ENCODE measurements at places on chromosomes 5 and 9.

DNA sequence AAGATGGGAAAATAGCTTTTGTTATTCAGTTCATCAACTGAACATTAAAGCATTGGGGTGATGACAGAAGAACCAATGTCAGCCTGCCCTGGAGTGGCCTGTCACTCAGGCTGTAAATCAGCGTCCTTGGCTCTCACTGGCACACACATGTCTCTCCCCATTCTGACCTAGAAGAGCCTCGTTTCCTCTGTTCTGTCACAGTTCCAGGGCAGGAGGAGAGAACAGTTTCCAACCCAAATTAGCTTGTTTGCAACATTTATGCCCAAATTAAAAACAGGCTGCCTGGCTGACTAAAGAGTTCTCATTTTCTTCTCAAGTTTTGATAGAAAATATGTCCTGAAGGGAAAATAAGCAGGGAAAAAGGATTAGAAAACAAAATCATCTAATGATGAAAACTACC, 520.1 kb downstream of the CHSY3 start:
- no peak for DNase-seq

DNA sequence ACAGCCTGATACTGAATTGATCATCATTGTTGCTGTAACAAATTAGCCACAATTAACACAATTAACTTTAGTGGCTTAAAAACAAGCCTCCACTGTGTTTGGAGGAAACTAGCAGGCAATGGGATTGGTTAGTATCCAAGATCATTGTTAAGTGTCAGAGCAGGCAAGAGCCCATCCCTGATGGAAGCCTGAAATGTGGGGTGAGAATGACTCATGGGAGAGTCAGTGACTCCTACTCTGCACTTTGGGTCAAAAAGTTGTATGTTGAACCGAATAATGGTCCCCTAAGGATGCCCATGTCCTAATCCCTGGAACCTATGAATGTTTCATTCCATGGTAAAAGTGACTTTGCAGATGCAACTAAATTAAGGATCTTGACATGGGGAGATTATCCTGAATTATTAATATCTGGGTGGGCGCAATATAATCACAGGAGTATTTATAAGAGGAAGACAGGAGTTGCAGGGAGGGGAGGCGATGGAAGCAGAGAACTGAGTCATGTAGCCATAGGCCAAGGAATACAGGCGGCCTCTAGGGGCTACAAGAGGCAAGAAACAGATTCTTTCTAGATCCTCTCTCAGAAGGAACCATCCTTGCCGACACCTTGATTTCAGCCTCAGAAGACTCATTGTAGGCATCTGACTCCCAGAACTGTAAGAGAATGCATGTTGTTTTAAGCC, 28.8 kb downstream of the ALG2 start:
- peak; percentile 25 for DNase-seq

DNA sequence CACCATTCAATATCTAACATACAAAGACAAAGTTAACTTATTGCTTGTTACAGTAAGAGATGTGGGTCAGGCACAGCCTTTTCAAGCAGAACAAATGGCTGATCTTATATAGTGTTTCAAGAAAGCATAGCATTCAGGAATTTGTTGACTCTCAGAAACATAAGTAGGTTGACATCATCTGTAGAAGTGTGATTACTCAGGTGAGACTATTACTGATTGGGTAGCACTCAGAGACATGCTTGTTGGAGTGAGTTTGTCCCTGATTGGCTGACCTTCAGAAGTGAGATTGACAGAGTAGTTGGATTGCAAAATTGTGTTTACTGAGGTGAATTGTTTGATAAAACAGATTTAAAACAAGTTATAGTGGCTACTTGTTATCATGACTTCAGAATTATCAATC, 30.7 kb upstream of the TNPO1 start:
- no peak for DNase-seq

DNA sequence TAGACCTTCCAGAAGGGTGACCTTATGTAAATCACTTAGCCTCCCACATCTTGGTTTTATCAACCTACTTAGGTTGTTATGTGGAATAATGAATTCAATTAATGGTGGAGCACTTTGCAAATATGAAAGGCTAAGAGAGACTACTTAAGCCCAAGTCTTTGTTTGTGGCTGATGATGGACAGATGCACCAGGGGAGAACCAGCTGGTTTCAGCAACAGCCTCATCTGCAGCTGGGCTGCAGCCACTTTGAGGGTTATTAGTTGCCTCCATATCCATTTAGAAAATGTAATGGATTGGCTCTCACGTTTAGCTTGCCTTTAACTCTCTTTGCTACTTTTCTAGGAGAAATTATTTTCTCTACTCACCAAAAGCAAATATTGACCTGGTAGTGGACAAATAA, 146.6 kb downstream of the ESM1 start:
- no peak for DNase-seq

GRCh38 chr5:33317271-33317670, 123.5 kb upstream of the TARS1 start:
- no peak for DNase-seq

DNA sequence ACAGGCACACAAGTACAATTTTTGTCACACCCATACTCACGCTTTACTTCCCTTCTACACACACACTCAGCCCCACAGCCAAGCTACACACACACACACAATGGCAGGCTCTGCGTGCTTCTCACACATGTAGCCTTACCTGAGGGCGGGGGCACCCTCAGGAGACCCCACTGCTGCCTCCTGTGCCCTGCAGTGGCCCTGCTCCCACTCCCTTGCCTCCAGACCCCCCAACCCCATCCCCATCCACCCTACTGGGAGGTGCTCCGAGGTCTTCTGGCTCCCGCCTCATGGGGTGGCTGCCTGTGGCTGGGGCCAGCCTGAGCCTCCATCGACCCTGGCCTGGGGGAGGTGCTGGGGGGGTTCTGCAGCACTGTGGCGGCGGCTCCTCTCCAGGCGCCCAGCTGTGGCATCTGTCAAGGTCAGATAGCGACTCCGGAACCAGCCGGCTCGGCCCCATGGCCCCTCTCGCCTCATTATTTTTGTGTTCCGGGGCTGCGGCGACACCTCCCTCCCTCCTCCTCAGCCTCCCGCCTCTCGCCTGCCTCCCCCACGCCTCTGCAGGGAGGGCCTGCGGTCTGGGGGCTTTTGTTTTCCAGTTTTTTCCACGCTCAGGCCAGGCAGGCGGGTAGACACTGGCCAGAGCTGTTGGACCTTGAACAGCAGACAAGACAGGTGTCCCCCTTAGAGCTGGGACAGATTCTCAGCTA, 21.7 kb downstream of the CXXC5 start:
- peak; percentile 99 for DNase-seq
